ENCODE measurements at places on chromosomes 2 and 18. TPM values are rescaled to one million over a fixed set of nuclear protein-coding genes. Genes with fewer than 3 reads are reported as not detected.

PUS10 gene
- total RNA-seq = 8.5 TPM

- no peaks in the 10 kb centered on the region for H3K4me1 ChIP-seq
- no peak overlapping the region for H3K27ac ChIP-seq
- H3K27me3 ChIP-seq = no peaks in the 10 kb centered on the region
- H3K4me3 ChIP-seq = no peak overlapping the region
- no peaks in the 10 kb centered on the region for H3K36me3 ChIP-seq
Measured at GRCh38 chr2:120955427-120955826, 219.8 kb downstream of the GLI2 start.

DNA sequence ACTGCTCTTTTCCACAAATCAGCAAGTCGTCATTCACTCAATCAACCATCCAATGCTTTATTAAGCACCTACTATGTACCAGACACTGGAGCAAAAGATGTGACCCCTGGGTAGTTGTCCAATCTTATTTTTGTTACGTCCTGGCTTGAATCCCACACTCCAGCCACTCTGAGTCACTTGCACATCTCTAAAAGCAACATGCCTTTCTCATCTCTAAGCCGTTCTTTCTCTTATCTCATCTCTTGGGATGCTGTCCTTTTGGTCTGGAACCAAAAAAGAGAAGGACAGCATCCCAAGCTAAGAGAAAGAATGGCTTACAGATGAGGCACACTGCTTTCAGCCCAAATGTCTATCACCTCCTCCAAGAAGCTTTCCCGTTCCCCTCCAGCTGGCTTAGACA, 58.8 kb downstream of the RNF152 start:
- peaks cover 17% of the 10 kb centered on the region for H3K4me1 ChIP-seq
- no peak overlapping the region for H3K27ac ChIP-seq
- DNase-seq = no peak
- no peaks in the 10 kb centered on the region for H3K36me3 ChIP-seq
- H3K4me3 ChIP-seq = no peak overlapping the region
- peaks cover 1% of the 10 kb centered on the region for H3K27me3 ChIP-seq

DNA sequence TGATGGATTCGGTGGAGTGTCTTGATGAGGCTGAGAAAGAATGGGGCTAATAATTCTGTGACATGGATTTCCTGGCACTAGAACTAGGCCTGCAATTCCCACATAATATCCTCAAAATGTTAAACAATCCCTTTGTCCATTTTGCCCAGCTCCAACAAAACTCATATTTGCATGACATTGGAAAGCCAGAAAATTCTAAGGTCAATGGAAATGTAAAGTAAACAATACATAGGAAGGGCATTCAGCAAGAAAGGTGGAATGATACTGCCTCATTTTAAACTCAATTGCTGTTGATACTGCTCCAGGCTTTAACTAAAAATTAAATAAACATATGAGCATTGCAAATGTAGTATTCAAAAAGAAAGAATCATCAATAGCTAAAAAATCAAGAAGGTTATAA, 434.8 kb upstream of the SLC8A1 start:
- H3K27ac ChIP-seq = no peak overlapping the region
- no peak for DNase-seq
- no peaks in the 10 kb centered on the region for H3K4me1 ChIP-seq

KCNS3 gene
- total RNA-seq = 0.11 TPM

SPP2 gene
- total RNA-seq = not detected

DNA sequence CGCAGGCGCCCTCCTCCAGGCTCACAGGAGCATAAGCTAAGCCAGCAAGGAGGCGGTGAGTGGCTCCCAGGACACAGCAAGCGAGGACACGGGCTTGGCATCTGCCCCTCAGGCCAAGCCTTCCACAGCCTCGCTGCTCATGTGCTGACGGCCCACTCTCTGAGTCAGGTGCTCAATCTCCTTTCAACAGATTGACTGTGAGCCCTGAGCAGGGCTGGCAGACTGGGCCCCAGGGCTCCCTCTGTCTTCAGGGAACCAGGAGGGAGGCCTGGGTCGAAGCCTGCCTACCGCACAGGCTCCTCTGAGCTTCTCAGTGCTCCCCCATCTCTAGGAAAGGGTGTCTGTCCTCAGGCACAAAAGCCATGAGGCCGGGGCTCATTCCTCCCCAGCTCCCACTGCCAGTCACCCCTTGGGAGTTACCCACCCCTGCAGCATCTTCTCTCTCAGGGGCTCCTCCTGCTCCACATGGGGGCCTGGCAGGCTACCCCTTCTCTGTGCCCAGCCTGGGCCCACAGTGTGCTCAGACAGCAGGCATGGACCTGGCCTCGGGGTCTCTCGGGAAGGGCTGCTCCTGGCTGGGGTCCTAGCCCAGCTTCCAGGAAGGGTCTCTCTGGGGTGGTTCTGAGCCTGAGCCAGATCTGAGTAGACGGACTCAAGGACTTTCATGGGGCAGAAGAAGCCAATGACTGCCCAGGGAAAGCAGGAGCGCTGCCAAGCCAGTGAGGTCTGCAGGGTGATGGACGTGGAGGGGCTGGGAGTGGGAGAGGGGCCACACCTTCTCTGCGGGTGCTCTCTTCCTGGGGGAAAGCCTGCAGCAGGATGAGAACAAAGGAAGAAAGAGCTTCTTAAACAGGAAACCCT, 138.0 kb upstream of the GPC1 start:
- peaks cover 3% of the 10 kb centered on the region for H3K27me3 ChIP-seq
- no peaks in the 10 kb centered on the region for H3K4me1 ChIP-seq
- no peak overlapping the region for H3K27ac ChIP-seq
- no peaks in the 10 kb centered on the region for H3K36me3 ChIP-seq
- DNase-seq = no peak

- H3K27ac ChIP-seq = no peak overlapping the region
- H3K36me3 ChIP-seq = no peaks in the 10 kb centered on the region
- no peak overlapping the region for H3K4me3 ChIP-seq
- no peak for DNase-seq
Measured at GRCh38 chr2:6111781-6112261, 419.6 kb downstream of the SOX11 start.

GRCh38 chr2:99638791-99639190, 149.0 kb upstream of the REV1 start:
- no peak for DNase-seq
- H3K27ac ChIP-seq = no peak overlapping the region

DNA sequence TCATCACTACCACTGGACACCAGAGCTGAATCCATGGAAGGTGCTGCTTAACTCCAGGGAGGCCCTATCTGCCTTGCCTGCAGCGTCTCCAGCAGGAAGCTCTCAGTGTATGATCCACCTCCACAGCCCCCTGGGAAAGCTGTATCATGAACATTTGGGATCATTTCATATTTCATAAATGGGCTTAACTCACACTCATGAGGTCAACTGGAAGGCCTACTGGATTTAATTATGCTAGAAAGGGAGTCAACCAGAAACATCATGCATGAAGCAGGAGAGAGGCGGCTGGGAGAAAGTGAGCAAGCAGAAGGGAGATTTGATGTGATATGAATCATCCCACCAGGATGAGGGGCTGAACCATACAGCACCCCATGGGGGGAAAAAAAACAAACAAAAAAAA, 537.7 kb downstream of the TNS1 start:
- H3K36me3 ChIP-seq = no peaks in the 10 kb centered on the region
- no peaks in the 10 kb centered on the region for H3K4me1 ChIP-seq
- no peak overlapping the region for H3K4me3 ChIP-seq

WDR35 gene
- 7.4 TPM for total RNA-seq

GRCh38 chr2:45237128-45237527, 227.9 kb upstream of the SIX2 start:
- no peaks in the 10 kb centered on the region for H3K36me3 ChIP-seq
- peaks cover 18% of the 10 kb centered on the region for H3K27me3 ChIP-seq
- no peak overlapping the region for H3K4me3 ChIP-seq
- DNase-seq = no peak
- H3K27ac ChIP-seq = no peak overlapping the region

CASP8 gene
- 49.1 TPM for total RNA-seq

DNA sequence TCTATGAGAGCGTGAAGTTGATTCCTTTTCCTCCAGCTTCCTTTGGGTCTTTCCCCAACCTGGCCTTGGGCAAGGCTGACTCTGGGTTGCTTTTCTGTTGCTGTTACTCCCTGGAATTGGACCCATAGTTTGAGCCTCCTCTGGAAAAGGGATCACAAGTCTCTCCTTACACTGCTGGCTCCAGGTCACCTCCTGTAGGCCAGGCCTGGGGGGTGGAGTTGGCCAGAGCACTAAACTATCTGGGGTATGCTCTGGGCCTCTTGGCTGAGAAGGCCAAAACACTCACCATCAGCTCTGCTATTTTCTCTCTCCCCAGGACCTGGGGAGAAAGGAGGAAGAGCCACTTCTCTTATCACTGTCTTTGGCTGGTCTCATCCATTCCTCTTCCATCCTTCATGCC, 56.5 kb upstream of the NCOA1 start:
- no peak overlapping the region for H3K27ac ChIP-seq
- no peak for DNase-seq
- H3K4me1 ChIP-seq = no peaks in the 10 kb centered on the region
- no peaks in the 10 kb centered on the region for H3K36me3 ChIP-seq
- no peak overlapping the region for H3K4me3 ChIP-seq

Measured in activated CD4-positive, alpha-beta T cell treated with anti-CD3 and anti-CD28 coated beads for 36 hours (primary cell).